Activated CD4-positive, alpha-beta T cell treated with anti-CD3 and anti-CD28 coated beads, Interleukin-2, Interleukin-6, amounts not matched to agents 100 ng/mL and 50 ng/mL, durations not matched to agents 16 hours and 8 hours (primary cell): ENCODE measurements at places on chromosomes 3 and 15.

GRCh38 chr15:39161096-39161495 lies 419.8 kb upstream of the THBS1 start:
- no peak for DNase-seq

DNA sequence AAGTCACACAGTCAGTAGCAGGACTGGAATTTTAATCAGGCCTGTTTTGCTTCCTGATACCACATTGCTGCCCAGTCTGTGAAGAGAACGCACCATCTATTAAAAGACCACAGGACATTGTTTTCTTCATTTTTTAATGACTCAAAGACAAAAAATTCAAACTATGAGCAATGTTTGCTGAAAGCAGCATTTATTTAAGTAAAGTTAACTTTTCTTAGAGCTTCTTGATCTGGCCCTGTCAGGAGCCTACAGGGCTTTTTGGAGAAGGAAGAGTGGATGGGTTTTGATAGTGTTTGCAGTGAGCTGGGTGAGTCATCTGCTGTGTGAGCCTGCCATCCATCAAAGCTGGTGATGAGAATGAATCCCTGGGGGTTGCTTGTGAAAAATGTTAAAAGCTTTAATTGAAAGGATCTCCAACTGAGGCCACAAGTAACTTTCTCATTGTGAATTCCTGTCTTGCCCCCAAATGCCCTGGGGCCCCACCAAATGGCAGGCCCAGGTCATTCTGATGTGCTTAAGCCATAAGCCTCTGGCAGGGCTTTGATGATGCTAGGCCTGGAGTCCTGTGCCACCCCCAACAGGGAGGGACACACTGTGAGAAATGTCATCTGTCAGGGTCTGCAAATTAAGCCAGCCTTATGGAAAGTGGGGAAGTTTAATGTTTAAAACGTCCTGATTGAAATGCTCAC lies 136.2 kb upstream of the PFN2 start:
- DNase-seq = no peak

GRCh38 chr15:69854001-69854400 lies 243.7 kb downstream of the TLE3 start:
- DNase-seq = no peak

DNA sequence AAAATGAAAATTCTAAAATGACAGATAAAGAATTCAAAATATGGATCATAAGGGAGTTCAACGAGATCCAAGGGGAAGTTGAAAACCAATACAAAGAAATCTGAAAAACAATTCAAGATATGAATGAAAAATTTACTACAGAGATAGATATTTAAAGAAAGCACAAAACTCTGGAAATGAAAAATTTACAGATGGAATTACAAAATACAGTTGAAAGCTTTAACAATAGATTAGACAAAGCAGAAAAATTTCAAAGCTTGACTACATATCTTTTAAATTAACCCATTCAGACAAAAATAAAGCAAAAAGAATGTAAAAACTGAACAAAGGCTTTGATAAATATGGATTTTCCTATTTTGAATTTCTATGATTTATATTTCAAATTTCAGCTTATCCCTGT lies 211.1 kb downstream of the SLC9A9 start:
- DNase-seq = no peak

DNA sequence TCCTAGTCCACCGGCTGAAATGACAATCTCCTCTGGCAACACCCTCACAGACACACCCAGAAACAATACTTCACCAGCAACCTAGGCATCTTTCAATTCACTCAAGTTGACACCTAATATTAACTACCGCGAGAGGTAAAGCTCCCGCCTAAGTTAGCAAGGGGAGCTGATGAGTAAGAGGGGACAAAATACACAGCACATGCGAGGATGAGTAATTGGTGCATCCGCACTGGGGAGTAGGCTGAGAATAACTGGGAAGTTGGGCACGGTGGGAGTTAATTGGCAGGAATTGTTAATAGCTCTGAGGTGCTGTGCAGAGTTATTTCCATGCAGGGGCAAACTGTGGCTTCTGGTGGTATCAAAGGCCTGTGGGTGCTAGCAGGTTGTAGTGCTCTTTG lies 14.5 kb upstream of the PLD1 start:
- DNase-seq = no peak
